ENCODE measurements at places on chromosomes 5 and 9. TPM values are rescaled to one million over a fixed set of nuclear protein-coding genes. Genes with fewer than 3 reads are reported as not detected.

MLANA gene
- not detected for total RNA-seq

ECM2 gene
- total RNA-seq: not detected

FAM221B gene
- not detected for total RNA-seq

ISCA1 gene
- total RNA-seq: 25.7 TPM

FOXI1 gene
- total RNA-seq: not detected

SMIM33 gene
- total RNA-seq: not detected

- no peaks in the 10 kb centered on the region for H3K27me3 ChIP-seq
- no peak overlapping the region for H3K4me3 ChIP-seq
- H3K27ac ChIP-seq: no peak overlapping the region
- no peak for DNase-seq
Observed at GRCh38 chr5:33240558-33240957, 200.2 kb upstream of the TARS1 start.

DNA sequence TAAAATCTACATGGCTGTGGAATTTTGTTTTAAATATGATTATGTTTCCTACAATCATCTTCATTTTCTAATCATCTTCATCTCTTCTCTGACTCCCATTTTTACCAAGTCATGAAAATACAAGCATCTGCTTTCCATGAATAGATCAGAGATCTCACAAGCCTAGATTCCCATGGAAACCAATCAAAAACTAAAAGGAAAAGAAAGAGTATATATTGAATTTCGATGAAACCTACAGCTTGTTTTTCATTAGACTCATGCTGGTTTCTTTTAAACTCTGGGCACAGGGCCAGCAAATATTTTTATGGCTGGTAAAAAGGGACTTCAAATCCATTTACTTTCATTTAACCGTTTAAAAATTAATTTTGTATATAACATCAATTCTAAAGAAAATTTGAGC is 51.2 kb downstream of the INVS start:
- DNase-seq: no peak
- peaks cover 8% of the 10 kb centered on the region for H3K4me1 ChIP-seq
- no peak overlapping the region for H3K27ac ChIP-seq
- H3K27me3 ChIP-seq: no peaks in the 10 kb centered on the region
- H3K36me3 ChIP-seq: no peaks in the 10 kb centered on the region

- 0 out of 2 replicates have a peak, but pooled peaks cover 3% of the 10 kb centered on the region for H3K36me3 ChIP-seq
- H3K4me1 ChIP-seq: no peaks in the 10 kb centered on the region
- no peak overlapping the region for H3K27ac ChIP-seq
- no peaks in the 10 kb centered on the region for H3K27me3 ChIP-seq
- H3K4me3 ChIP-seq: no peak overlapping the region
- no peak for DNase-seq
Observed at GRCh38 chr5:176527246-176528222, 9.7 kb downstream of the RNF44 start.

DNA sequence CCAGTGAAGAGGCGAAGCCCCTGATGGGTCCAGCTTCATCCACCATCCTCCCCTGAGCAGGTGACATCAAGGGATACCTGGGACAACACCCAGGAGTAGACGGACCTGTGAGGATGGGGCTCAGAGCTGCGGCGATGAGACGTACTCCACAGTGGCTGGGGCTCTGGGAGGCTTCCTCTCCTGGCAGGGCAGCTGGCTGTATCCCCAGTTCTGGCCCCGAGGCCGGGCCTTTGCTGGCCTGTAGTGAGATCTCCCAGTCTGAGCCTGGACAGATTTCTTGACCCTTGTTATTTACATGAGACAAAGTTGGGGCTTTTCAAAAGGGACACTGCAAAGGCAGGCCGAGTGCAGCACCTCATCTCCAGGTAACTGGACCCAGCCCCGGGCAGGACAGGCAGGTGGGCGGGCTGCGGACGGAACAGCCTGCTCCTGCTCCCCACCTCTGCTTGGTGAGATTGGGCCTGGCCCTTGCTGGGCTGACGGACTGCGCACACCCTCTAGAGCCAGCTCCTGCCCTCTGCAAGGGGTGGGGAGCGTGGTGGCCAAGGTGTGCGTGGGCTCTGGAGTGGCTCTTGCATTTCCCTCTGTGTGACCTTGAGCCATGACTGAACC is 23.1 kb downstream of the IER5L start:
- H3K4me3 ChIP-seq: no peak overlapping the region
- H3K27me3 ChIP-seq: no peaks in the 10 kb centered on the region
- peaks cover 15% of the 10 kb centered on the region for H3K36me3 ChIP-seq
- H3K4me1 ChIP-seq: no peaks in the 10 kb centered on the region

DNA sequence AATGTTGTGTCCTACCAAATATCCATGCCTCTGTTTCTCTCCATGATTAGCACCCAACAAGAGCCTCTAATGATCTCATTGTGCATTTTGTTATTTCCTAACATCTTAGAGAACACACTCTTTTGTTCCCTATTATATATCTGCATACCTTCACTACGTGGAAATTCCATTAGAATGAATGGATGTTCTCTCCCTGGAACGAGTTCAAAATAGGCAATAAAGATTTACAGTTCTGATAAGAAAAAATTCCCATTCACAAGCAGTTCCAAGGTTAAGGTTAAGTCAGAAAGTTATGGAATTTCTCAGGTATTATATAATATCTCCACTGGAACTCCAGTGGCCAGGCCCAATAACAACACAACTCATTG is 83.7 kb downstream of the TRPM6 start:
- H3K4me3 ChIP-seq: no peak overlapping the region
- H3K4me1 ChIP-seq: peaks cover 11% of the 10 kb centered on the region
- H3K27me3 ChIP-seq: no peaks in the 10 kb centered on the region
- no peak overlapping the region for H3K27ac ChIP-seq

- no peak overlapping the region for H3K27ac ChIP-seq
- no peak for DNase-seq
- no peaks in the 10 kb centered on the region for H3K36me3 ChIP-seq
- H3K4me3 ChIP-seq: no peak overlapping the region
Observed at GRCh38 chr9:8570776-8571175, 771.2 kb upstream of the DMAC1 start.

- H3K27ac ChIP-seq: no peak overlapping the region
- no peak for DNase-seq
- H3K36me3 ChIP-seq: no peaks in the 10 kb centered on the region
- H3K4me3 ChIP-seq: no peak overlapping the region
Observed at GRCh38 chr5:58582019-58582802, 664 bp upstream of the RAB3C start.

DNA sequence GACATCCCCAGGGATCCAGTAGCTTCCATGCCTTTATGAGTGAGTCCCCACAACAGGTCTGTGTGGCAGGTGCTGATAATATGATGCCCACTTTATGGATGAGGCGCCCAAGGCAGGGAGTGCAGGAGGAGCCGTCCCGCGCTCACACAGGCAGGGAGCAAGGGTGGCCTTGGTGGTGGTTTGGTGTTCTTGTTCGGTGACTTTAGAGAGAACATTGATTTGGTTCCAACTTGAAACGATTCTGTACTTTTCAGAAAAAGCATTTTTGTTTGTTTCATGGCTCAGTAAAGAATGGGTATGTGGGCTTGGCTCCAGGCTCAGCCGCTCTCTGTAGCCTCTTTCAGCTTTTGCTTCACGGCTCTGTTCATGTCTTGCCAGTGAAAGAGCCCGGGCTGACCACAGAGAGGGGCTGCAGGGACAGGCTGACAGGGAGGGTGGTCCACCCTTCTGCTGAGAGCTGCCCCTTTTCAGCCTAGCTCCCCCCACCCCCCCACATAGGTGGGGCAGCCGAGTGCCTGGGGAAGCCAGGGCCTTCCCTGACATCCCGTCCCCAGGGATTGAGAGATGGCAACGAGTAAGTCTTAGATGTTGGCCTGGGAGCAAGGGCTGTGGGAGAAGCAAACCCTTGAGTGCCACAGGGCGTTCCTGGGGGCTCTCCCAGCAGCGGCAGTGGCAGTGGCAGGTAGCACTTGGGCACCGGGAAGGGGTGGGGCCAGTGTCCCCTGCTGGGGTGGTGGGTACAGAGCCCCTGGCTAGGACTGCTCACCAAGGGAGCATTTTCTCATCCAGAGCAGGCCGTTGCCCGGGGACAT is 28.0 kb downstream of the NCS1 start:
- H3K27me3 ChIP-seq: no peaks in the 10 kb centered on the region
- no peaks in the 10 kb centered on the region for H3K4me1 ChIP-seq
- no peak overlapping the region for H3K4me3 ChIP-seq

GRCh38 chr9:85514256-85514655 is 227.5 kb downstream of the AGTPBP1 start:
- no peaks in the 10 kb centered on the region for H3K27me3 ChIP-seq
- no peaks in the 10 kb centered on the region for H3K36me3 ChIP-seq
- DNase-seq: no peak
- H3K4me3 ChIP-seq: no peak overlapping the region
- no peak overlapping the region for H3K27ac ChIP-seq

GRCh38 chr5:142803428-142804125 is 33.4 kb downstream of the ARHGAP26 start:
- no peak overlapping the region for H3K4me3 ChIP-seq
- H3K36me3 ChIP-seq: no peaks in the 10 kb centered on the region
- H3K4me1 ChIP-seq: peaks cover 24% of the 10 kb centered on the region
- H3K27ac ChIP-seq: no peak overlapping the region
- H3K27me3 ChIP-seq: no peaks in the 10 kb centered on the region

GRCh38 chr9:125889112-125889475 is 141.9 kb downstream of the PBX3 start:
- DNase-seq: no peak
- no peaks in the 10 kb centered on the region for H3K36me3 ChIP-seq
- no peak overlapping the region for H3K4me3 ChIP-seq

GRCh38 chr9:81096625-81097024 is 592.7 kb downstream of the TLE1 start:
- DNase-seq: no peak
- no peaks in the 10 kb centered on the region for H3K36me3 ChIP-seq
- no peaks in the 10 kb centered on the region for H3K27me3 ChIP-seq
- no peaks in the 10 kb centered on the region for H3K4me1 ChIP-seq

DNA sequence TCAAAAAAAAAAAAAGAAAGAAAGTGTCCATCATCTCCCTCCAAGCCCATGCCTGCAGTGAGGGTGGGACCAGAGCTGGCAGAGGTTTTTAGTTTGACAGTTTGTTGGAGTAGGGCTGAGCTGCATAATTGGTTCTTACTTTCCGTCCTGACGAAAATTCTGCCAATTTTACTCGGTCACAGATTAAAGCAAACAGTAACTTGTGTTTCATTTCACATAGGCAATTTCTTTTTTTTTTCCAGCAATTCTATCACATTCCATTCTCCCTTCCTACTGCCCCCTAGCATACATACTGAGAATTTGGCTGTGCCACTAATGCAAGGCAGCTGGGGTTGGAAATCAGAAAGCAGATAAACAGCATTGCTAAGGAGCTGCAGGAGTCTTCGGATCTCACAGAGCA is 132.4 kb downstream of the FRMD3 start:
- no peaks in the 10 kb centered on the region for H3K4me1 ChIP-seq
- H3K27me3 ChIP-seq: no peaks in the 10 kb centered on the region
- H3K27ac ChIP-seq: no peak overlapping the region

GRCh38 chr9:96476591-96476990 is 26.6 kb downstream of the HABP4 start:
- H3K4me3 ChIP-seq: no peak overlapping the region
- DNase-seq: no peak
- no peak overlapping the region for H3K27ac ChIP-seq
- no peaks in the 10 kb centered on the region for H3K27me3 ChIP-seq
- H3K36me3 ChIP-seq: peaks cover 6% of the 10 kb centered on the region
- no peaks in the 10 kb centered on the region for H3K4me1 ChIP-seq

- H3K27ac ChIP-seq: no peak overlapping the region
- H3K4me3 ChIP-seq: no peak overlapping the region
- no peak for DNase-seq
- no peaks in the 10 kb centered on the region for H3K27me3 ChIP-seq
- no peaks in the 10 kb centered on the region for H3K36me3 ChIP-seq
Observed at GRCh38 chr5:157860898-157861890, 2.2 kb upstream of the CLINT1 start.

DNA sequence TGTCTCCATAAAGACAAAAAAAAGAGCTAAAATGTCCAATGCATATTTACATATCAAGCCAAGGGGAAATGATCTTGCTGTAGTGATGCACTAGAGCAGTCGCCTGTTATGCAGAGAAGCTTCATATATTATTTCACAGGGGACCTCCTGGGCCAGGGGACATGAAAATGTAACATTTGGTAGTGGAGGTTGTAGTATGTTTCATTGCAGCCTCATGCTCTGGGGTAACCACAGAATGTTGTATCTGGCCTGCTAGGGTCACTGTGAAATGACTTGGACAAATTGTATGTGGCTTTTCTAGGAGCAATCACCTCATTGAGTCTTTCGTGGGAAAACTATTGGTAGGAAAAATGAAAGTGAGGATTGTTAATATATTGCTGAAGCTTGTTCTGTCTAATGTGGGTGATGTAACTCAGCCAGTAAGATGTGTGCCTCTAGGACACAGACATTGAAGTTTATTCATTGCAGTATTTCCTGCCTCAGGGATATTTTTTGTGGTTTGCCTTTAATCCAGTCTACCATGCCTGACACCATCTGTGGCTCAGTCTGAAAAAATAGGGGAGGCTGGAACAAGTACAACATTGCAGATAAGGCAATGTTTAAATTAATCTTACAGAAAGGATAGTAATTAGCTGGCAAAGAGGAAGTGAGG is 430.8 kb upstream of the TNC start:
- H3K27me3 ChIP-seq: peaks cover 10% of the 10 kb centered on the region
- no peak overlapping the region for H3K4me3 ChIP-seq
- H3K27ac ChIP-seq: no peak overlapping the region
- no peaks in the 10 kb centered on the region for H3K36me3 ChIP-seq

DNA sequence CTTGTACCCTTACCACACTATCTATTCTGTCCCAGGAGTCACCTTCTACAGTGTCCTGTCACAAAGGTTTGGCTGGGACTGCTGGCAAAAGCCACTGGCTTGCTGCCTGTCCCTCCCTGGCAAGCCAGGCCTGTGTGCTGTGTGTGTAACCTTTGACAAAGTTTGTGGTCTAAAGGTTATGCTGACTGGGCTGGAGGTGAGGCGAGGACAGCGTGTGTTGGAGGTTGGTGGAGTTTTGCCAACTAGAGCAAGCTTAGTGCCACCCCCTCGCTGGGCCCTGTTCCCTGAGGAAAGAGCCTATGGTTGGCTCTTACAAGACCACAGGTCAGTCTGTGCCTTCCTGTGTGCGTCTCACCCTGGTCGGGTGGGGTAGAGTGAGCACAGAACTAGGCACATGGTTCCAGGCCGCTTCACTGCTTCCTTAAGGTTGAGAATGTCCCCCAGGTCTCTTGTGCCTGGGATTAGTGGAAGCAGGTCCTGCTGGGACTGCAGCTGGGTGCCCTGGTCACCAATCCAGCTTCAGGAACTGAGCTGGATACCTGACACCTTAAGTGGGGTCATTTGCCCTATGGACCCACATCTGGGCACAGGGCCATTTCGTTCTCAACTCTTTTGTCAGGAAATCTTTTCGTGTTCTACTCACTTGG is 152.2 kb downstream of the GADD45G start:
- no peaks in the 10 kb centered on the region for H3K36me3 ChIP-seq
- no peaks in the 10 kb centered on the region for H3K27me3 ChIP-seq
- no peaks in the 10 kb centered on the region for H3K4me1 ChIP-seq
- DNase-seq: no peak

GRCh38 chr9:5382479-5382878 is 42.8 kb upstream of the RLN1 start:
- no peak for DNase-seq
- H3K4me3 ChIP-seq: no peak overlapping the region
- no peaks in the 10 kb centered on the region for H3K27me3 ChIP-seq
- H3K36me3 ChIP-seq: no peaks in the 10 kb centered on the region
- H3K27ac ChIP-seq: no peak overlapping the region
- no peaks in the 10 kb centered on the region for H3K4me1 ChIP-seq

- DNase-seq: no peak
- no peak overlapping the region for H3K4me3 ChIP-seq
- H3K4me1 ChIP-seq: no peaks in the 10 kb centered on the region
- no peaks in the 10 kb centered on the region for H3K36me3 ChIP-seq
- no peaks in the 10 kb centered on the region for H3K27me3 ChIP-seq
Observed at GRCh38 chr5:20145240-20145639, 157.2 kb upstream of the CDH18 start.

All from HCT116 (cell line).